ENCODE measurements at places on chromosomes 6 and 20.

DNA sequence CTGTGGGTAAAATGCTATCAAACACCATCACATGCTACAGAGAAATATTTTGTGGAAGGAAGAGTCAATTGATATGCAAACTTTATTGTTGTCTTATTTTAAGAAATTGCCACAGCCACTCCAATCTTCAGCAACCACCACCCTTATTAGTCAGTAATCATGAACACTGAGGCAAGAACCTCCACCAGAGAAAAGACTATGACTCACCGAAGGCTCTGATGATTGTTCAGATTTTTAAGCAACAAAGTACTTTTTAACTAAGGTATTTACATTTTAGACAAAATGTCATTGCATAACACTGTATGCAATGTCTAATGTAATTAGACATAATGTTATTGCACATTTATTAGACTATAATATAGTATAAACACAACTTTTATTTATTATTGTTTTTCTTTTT lies 26.2 kb upstream of the MMP24 start:
- DNase-seq = no peak

DNA sequence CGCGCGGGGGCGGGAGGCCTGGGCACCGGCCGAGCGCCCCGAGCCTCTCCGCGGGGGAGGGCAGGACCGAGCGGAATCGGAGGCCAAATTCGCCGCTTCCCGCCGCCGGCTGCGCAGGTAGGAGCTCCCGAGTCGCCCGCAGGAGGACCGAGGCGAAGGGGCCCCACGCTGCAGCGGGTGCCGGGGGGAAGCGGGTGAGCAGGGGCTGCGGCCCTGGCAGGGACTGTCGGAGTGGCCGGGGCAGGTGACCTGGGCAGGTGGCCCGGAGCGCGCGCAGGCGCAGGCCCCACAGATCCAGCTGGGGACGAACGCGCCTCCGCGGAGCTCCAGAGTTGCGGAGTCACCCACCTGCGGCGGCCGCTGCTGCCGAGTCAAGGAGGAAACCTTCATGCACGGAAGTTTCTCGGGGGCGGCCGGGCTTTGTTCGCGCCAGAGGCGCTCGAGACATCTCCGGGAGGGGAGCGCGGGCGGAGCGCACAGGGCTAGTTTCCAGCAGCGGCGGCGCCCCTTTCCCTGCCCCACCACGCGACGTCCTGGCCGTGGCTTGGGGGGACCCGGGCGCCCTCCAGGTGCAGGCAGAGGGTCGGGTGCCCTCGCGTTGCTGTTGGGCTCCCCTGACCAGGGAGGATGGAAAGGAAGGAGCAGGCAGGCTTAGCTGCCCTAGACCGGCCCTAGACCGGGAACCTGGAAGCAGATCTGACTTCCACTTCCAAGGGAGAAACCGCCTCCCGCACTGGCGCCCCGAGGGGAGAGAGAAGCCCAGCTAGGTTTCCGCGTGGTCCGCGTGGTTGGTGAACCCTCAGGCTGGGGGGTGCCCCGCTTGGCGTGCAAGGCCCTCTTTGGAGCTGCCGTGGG lies 590 bp downstream of the SLCO4A1 start:
- DNase-seq = peak; percentile 68

DNA sequence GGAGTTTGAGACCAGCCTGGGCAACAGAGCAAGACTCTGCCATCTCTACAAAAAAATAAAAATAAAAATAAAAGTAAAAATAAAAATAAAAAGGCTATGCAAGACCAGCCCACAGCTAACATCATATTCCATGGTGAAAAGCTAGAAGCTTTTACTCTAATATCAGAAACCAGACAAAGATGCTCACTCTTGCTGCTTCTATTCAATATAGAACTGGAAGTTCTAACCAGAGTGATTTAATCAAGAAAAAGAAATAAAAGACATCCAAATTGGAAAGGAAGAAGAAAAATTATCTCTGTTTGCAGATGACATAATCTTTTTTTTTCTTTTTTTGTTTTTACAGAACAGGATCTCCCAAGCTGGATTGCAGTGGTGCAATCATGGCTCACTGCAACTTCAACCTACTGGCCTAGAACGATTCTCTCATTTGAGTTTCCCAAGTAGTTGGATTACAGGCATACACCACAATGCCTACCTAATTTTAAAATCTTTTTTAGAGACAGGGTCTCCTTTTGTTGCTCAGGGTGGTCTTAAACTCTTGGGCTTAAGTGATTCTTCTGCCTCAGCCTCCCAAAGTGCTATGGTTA lies 100.7 kb upstream of the JAG1 start:
- no peak for DNase-seq

- DNase-seq = no peak
These were observed 51.6 kb upstream of the RIN2 start for GRCh38 chr20:19706463-19706862.

DNA sequence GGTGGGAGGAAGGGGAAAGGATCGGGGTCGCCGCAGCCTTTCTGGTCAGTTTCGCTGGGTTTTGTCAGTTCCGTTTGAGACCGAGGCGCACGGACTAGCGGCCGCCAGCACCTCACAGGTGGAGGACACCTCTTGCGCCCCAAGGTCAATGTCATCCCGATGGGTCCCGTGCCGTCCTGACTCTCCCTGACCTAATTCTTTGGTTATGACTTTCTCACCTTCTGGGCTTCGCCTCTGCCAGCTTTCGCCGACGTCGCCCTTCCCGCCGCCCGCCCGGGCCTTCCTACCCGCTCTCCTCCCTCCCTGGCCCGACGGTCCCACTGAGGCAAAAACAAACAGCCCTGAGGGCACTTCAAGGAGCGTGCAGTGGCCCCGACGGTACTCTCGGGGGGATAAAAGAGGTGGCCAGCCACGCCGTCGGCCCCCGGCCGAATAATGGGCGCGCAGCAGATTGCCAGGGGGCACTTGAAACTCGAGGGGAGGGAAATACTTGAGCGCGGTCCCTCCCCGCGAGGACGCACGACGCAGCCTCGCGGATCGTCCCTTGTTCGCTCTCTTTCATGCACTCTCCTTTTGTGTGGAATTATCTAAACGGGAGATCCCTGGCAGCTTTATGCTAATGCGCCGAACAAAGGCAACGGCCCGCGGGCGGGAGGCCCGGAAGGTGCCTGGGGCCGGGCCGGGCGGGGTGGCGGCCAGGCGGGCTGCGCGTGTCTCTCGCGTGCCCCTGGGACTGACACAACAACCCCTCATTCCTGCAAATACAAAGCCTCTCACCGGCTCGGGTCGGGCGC lies 3.9 kb upstream of the INSM1 start:
- DNase-seq = no peak

DNA sequence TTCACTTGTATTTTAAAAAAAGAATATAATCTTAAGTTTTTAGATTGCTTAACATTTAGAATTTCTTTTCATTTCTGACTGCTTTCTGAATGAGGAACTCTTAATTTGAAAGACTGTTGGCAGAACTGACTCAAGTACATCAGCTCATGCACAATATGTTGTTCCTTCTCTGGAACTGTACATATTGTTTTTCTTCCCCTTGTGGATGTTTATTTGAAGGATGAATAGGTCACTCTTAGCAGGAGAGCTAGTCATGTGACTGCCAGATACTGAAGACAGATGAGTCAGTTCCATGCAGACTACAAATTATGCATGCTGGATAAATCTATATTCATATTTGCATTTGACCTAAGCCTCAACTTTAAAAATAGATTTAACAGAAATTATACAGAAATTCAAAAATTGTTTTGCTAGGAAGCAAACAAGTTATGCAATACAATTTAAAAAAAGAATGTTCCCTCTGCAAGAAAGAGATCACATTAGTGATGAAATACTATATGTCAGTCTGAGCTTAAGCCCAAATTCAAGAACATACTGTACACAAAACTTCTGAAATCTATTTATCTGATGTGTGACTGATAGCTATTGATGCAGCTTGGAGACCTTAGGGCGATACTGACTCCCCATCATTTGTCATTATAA lies 1274.9 kb upstream of the GJE1 start:
- DNase-seq = no peak

DNA sequence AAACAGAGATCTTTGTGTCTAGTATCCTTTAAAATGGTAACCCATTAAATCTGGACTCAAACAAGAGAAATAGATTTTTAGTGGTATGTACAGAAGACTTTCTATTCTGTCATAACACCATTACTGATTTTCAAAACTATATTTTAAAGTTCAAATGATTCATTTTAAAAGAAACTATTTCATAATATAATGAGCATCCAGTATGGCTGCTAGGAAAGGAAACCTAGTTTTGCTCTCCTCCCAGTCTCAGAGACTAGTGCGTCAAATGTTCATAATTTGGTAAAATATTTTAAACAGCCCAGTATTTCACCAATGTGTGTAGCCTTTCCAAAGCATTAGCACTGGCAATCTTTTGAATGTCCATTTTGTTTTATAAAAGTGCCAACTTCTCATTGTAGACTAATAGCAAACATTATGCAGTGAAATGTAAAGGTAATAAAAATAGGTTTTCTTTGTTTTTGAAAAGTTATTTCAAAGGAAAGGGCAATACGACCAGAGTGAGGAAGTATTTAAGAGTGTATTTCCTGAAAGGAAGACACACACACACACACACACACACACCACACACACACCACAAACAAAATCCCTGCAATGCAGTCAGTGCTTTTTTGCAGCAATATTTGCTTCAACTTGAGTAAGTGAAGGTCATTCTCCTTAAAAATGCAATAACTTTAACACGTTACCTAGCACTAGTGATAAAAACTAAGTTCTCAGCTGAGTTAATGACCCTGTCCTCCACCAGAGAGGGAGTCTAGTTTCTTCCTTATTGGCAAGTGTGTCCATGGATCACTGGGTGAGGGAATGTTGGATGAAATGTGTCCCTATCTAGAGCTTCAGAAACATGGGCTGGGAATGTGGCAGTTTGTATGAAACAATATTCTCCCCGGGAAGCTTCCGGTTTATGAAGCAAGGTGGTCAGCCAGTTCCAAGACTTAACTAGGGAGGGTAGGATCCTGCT lies 4.6 kb downstream of the PPP1R3G start:
- DNase-seq = no peak

DNA sequence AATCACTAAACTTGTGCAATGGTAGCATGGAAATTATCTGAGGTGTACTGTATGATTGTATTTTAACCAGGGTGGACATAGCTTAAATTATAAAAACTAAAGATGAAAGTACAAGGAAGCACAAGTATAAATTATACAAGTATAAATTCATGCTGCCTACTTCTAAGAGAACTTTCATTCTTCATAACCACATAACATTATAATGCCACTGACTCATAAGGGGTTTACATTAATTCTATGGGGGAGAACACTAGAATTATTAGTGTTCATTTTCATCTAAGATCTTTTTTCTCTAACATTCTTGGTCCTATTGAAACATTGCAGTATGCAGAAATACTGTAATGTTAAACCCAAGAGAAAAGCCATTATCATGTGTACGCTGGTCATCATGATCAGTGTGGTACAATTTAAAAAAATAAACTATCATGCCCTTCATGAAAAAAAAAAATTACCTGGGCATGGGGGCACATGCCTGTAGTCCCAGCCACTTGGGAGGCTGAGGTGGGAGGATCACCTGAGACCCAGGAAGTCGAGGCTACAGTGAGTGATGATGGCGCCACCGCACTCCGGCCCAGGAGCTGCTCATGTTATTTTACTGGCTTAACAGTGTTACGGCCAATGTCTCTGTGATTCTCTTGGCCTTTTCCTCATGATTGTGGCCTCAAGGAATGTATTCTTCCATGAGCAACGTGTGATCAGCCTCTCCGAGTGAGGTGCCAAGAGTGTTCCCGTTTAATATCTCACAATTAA lies 25.9 kb upstream of the AHCY start:
- DNase-seq = no peak

DNA sequence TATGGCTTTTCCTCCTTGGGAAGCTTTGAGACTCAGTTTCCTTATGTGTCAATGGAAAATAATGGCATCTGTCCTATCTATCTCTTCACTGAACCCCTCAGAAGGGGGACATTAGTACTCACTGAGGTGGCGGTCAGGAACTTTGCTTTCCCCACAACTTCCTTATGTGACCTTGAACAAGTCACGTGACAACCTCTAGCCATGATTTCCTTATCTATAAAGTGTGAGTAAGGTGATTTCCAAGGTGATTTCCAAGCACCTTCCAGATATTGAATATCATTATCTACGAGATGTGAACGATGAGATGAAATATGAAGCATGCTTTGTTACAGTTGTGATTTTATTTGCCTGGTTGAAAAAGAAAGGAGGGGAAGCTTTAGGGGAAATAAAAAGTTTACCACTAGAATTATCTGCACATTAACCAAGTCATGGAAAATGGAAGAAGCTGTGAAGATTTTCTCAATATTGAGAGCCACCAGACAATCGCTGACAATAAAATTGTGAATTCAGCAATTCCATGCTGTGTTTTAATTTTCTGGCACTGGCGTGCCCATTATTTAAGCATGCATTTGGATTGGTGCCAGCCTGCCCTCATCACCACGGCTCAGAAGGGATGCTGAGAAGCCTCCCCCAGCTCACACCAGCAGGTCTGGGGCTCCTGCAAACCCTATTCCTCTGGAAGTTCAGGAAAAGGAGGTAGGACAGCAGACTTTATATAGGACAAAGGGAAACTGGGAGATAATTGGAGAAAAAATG lies 255.3 kb downstream of the CD83 start:
- no peak for DNase-seq

GRCh38 chr6:2245103-2245876 lies at the start of gene GMDS:
GMDS (minus strand) TSS chr6:2245605.
- peak; percentile 94 for DNase-seq

DNA sequence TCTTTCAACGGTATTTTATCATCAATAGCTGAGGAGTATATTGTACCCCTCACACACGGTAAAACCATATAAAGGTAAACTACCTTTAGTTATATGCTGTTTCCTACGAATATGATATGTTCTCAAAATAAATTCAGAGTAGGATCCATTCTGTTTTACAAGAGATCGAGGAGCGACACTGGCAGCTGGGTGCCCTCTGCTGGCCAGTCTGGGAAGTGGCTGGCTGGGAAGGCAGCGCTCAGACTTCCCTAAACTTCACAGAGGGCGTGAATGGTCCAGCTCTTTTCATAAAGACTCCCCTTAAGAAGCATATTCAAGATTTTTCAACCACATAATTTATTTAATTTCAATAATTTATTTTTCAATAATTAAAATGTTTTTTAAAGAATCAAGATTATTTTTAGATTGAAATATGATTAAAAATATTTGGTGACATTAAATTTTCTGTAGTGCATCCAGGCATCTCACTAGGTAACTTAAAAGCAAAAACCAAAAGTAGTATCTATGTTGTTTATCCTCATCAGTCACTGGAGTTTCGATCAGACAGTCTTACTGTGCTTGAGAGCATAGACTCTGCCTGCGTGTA lies 187.5 kb upstream of the PDE10A start:
- peak; percentile 58 for DNase-seq

DNA sequence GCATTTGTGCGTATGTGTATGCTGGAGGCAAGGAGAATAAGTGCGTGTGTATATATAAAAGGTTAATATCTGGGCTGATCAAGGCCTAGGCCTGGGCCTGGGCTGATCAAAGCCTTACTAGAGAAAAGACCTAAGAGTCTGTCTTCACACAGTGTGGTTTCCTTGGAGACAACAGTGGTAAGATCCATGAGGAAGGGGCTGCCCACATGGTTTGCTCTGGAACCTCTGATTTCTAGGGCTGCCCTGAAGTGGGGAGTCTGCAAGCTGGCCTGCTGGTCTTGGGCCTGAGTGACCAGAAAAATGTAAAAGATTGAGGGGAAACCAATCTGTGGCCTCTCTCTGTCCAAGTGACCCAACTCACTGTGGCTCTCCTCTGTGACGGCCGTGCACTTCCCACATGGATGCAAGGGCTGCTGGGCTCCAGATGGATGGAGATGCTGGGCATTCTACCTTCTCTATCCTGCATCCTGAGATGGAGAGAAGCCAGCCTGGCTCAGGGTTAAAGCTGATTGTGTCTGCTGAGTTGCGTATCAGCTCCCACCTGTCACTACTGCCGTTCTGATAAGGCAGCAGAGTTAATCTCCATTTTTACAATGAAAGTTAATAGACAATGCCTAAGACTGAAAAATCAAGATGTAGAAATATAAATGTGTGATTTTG lies 90.3 kb upstream of the NXT1 start:
- no peak for DNase-seq

Data from GM12892 (cell line).